ENCODE measurements at places on chromosomes 6 and 20.

GRCh38 chr6:155264693-155265320 lies 994 bp downstream of the CLDN20 start:
- no peak for DNase-seq

GRCh38 chr6:38404355-38404754 lies 235.4 kb downstream of the BTBD9 start:
- DNase-seq = no peak

DNA sequence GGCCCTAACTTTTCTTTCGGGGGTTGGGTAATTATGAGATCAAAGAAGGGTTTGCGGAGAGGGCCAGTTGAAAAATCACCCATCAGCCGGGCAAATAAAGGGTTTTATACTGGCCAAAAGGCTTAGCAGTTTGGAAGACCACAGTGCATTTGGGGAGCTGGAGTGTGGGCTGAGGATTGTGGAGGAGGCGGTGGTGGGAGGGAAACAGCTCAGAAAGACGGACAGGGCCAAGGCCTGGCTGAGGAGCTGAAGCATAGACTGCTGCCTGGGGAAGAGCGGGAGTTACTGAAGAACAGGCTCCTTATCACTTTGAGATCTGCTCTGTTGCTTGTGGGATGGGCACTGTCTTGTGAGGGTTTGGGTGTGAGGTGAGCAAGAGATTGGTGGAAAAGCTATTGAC lies 144.2 kb downstream of the CARMIL1 start:
- no peak for DNase-seq

DNA sequence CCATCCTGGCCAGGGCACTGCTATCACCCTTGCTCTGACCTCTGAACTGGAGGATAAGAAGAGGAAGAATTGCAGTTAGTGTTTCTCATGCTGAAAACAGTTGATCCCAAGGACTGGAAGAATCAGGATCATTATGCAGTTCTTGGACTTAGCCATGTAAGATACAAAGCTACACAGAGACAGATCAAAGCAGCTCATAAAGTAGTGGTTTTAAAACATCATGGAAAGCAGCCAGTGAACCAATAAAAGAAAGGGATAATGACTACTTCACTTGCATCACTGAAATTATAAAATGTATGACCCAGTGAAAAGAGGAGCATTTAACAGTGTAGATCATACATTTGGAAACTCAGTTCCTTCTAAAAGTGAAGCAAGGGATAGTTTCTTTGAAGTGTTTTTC lies 47.7 kb downstream of the DNAH8 start:
- DNase-seq = no peak

DNA sequence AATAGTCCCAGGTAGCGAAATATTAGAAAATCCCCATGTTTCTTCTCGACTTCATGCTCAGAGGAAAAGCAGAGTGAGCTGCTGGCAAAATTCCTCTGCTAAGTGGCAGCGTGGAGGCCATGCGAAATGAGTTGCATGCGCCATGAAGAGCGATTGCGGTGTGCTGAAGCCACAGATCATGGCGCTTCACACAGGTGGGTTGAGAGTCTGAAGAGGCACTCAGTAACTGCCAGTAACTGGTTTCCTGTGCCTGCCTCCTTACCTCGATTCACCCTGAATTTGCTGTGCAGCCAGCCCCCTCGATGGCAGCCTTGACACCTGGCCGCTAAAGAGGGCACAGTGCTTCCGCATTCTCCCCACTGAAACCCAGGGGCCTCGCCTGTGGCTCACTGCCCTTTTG lies 301.5 kb downstream of the NRN1 start:
- DNase-seq = no peak

DNA sequence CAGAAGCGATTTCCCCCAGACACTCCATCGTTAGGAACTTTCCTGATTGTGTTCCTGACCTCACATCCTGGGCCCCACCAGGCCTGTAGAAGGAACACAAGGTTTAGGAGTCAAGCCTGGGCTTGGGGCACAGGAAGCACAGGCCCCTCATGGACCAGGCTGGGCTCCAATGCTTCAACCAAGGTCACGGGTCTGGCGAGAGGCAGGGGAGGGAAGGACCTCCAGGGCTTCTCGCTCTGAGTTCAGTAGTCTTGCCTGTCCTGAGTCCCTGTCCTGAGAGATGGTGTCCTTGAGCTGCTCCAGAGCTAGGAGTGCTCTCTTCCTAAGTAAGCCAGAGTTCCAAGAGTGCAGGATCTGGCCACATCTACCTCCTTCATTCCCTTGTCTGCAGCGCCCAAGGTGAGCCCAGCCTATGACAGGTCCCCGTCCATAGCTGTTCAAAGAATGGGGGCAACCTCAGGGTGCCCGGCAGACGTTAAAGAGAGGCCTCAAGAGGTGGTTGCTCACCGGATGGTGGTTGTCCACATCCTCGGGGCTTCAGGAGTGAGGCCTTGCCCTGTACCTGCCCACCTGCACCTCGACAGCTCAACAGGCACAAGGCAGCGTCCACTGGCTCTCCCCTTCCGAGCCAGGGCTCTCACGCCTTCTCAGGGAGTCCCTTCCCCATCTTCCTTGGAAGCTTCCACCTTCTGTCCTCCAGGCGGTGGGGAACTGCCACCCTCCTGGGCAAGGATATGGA lies 1.6 kb upstream of the TUBB1 start:
- no peak for DNase-seq

DNA sequence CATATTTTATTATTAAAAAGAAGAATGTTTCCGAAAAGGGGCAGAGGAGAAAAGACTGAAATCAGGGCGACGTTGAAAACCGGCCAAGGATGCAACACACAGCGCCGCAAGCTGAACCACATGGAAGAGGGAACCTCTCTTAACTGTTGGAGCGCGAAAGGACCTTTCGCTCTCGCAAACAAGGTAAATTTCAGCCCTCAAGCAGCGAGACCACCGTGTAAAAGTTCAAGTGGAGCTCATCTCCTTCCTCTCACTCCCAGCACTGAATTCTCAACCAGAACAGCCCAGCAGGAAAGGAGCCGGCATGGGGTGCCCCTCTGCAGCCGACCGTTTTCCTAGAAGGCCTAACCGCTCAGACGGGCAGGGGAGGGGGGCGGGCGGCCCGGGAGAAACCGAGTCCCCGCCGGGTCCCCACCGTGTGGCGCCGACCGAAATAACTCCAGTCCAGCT lies 621 bp downstream of the GPR63 start:
- DNase-seq = no peak

DNA sequence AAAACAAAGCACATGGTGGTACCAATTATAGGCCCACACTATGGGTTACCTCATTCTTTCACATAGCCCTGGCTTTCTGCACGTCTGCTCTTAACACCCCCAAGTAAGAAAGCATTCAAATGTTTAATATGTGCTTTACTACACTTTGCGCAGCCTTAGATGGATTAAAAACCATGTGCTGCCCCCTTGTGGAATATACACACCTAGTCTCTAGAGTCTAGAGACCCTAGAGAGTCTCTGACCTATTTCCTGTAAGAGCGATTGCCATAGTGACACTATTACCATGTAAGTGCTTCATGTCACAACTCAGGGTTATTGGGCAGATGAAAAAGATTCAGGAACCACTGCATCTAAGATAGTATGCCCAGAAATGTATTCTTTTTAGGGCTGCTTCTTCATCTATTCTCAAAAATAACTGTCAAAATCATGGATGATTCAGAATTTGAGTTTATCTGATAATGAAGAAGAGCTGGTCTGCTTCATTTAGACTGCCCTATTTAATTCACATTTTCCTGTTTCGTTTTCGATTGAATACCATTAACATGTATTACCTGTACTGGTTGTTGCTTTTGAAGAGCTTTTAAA lies 186.3 kb downstream of the ADGB start:
- DNase-seq = no peak

GRCh38 chr20:40631119-40631631 lies 57.9 kb downstream of the MAFB start:
- no peak for DNase-seq

GRCh38 chr6:2230659-2231277 lies 14.6 kb downstream of the GMDS start:
- no peak for DNase-seq

GRCh38 chr6:77812304-77812703 lies 159.5 kb downstream of the MEI4 start:
- no peak for DNase-seq

Measured in HuH-7.5 (cell line).